ENCODE measurements at places on chromosomes 12 and 14.

DNA sequence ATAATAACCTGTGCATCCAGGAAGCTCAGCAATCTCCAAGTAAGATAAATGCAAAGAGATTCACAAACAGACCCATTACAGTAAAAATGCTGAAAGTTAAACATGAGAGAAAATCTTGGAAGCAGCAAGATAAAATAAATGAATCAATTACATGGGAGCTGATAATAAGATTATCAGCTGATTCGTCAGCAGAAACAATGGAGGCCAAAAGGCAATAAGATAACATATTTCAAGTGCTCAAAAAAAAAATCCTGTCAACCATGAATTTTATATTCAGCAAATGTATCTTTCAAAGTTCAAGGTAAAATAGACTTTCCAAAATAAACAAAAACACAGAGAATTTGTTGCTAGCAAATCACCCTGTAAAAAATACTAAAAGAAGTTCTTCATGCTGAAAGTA lies 36.4 kb upstream of the MBIP start:
- DNase-seq: no peak

DNA sequence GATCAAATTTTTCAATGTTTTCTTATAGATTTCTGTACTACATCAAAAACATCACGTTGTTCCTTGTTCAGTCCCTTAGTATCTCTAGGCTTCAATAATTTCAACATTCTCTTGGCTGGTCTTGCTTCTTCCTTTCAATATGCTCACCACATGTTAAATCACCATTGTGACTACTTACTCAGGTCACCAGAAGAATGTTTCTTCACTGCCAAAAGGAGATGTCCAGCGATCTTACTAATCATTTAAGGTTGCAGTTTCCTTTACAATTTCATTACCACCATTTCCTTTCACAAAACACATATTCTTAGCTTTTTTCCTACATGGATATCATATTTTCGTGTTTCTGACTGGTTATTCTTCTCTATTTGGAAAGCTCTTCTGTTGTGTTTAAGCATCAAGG lies 363.8 kb downstream of the NAV3 start:
- no peak for DNase-seq

DNA sequence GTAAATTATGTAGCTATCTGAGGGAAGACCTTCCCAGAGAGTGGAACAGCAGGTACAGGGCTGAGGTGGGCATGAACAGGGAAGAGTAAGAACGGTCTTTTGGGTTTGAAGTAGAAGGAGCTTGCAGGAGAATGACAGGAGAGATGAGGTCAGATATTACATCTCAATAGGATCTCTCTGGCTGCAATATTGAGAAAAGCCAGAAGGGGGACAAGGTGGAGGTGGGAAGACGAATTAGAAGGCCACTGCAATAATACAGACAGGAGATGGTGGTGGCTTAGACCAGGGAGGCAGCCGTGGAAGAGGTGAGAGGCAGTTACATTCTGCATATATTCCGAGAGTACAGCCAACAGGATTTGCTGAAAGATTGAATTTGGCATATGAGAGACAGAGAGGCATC lies 310.2 kb downstream of the APAF1 start:
- DNase-seq: no peak

DNA sequence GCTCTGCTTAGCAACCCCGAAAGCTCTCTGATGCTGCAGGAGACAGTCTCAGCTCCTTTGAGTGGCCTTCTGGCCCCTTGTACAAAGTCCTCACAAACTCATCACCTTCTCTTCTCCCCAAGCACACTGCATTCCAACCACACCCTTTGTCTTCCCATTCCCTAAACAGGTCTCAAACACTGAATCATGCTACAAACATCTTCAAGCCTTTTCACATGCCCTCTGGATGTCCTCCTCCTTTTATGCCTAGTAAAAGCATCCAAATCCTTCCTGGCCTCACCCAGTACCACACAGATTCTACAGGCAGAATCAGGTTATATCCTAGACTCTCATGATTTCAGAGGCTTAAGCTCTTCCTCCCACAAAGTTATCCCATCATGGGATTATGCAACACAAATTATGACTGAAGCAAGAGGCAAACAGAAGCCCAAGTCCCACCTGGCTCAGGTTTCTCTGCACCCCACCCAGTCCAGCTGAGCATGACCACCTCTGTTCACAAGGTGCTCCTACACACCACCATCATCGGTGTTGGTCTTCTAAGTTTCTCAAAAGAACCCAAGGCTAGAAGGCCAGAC lies 61.4 kb upstream of the PCED1B start:
- no peak for DNase-seq

GRCh38 chr12:23887055-23887835 lies 62.2 kb downstream of the SOX5 start:
- no peak for DNase-seq

GRCh38 chr14:59134307-59134706 lies 54.2 kb upstream of the DAAM1 start:
- DNase-seq: no peak

GRCh38 chr12:107319533-107320032 lies 226.2 kb upstream of the CRY1 start:
- no peak for DNase-seq

- DNase-seq: no peak
These were observed 17.4 kb upstream of the CACNA2D4 start for GRCh38 chr12:1935700-1936378.

DNA sequence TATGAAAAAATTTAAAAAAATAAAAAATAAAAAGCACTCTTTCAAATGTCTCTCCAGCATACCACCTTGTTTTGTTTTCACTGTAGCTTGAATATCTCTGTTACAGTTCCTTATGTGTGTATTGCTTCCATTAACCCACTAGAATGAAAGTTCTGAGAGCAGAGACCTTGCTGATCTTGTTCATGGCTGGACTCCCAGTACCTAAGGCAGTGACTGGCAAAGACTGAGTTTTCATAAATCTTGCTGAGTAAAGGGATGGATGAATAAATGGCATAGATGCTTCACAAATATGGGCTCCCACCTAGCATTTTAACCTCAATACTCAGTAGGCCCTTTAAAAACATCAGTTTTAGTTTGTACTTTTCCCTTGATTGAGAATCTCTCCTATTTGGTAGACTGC lies 915.9 kb downstream of the DIO2 start:
- DNase-seq: no peak

GRCh38 chr12:16613199-16613598 lies 7.2 kb upstream of the LMO3 start:
- no peak for DNase-seq

DNA sequence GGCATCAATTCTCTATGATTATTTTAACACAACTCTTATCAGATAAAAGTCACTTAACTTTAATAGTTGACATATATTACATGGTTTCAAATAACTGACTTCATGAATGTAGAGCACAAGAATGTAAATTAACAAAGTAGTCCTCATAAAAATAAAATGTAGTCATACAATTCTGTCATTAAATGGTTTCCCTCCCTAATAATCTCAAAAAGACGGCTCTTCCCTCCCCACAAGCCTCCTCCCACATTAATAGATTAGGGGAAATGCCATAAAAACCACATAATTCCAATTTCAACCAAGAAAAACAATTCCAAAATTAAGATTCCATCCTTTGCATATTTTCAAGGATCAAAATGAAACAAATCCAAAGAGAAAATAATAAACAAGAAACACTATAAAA lies 36.7 kb downstream of the SPTLC2 start:
- no peak for DNase-seq

DNA sequence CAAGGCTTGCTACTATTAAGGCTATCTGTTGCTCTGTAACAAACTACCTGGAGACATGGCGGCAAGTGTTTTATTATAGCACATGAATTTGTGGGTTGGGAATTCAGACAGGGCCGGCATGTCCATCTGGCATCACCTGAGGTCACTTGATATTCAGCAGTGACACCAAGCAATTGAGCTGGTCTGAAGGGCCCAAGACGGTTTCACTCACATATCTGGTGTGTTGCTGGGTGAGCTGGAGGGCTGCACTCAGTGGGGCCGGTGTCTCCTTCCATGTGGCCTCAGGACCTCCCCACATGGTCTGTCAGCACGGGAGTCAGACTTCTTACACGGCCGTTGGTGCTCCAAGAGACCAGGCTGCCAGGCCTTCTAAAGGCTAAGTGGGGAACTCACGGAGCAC lies 52.4 kb upstream of the SCN8A start:
- DNase-seq: no peak

GRCh38 chr12:113740699-113741098 lies 225.4 kb downstream of the RBM19 start:
- no peak for DNase-seq

- DNase-seq: peak; percentile 37
These were observed 1.1 kb downstream of the ARID2 start for GRCh38 chr12:45730348-45731189.

GRCh38 chr14:30607156-30607780 lies 14.9 kb upstream of the SCFD1 start:
- no peak for DNase-seq

GRCh38 chr12:79114896-79115295 lies 250.3 kb downstream of the SYT1 start:
- no peak for DNase-seq

DNA sequence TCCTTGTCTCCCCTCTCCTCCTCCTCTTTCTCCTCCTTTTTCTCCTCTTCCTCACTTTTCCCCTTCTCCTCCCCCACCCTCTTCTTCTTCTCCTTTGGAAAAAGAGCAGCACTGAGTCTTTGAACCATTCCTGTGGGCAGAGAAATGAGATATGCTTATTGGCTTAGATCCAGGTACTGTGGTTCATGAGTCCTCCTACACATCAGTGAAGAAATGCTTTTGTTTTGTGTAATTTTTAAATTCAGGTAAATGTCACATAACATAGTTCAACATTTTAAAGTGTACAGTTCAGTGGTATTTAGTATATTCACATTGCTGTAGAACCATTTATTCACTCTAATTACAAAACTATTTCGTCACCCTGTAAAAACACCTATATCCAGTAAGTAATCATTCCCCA lies 402.1 kb downstream of the AACS start:
- no peak for DNase-seq

- no peak for DNase-seq
These were observed 20.8 kb downstream of the DYRK2 start for GRCh38 chr12:67669217-67669933.

GRCh38 chr12:132422381-132423043 lies 67.4 kb upstream of the FBRSL1 start:
- DNase-seq: no peak

- DNase-seq: no peak
These were observed 198.7 kb downstream of the DACT1 start for GRCh38 chr14:58836303-58836974.

- DNase-seq: no peak
These were observed 1.0 kb downstream of the ZC3H14 start for GRCh38 chr14:88563845-88564244.

GRCh38 chr12:66735275-66735674 lies 56.4 kb upstream of the GRIP1 start:
- no peak for DNase-seq

- no peak for DNase-seq
These were observed 216.8 kb downstream of the MSRB3 start for GRCh38 chr12:65495233-65495632.

GRCh38 chr14:50319721-50320120 lies 7.6 kb downstream of the DMAC2L start:
- DNase-seq: no peak

DNA sequence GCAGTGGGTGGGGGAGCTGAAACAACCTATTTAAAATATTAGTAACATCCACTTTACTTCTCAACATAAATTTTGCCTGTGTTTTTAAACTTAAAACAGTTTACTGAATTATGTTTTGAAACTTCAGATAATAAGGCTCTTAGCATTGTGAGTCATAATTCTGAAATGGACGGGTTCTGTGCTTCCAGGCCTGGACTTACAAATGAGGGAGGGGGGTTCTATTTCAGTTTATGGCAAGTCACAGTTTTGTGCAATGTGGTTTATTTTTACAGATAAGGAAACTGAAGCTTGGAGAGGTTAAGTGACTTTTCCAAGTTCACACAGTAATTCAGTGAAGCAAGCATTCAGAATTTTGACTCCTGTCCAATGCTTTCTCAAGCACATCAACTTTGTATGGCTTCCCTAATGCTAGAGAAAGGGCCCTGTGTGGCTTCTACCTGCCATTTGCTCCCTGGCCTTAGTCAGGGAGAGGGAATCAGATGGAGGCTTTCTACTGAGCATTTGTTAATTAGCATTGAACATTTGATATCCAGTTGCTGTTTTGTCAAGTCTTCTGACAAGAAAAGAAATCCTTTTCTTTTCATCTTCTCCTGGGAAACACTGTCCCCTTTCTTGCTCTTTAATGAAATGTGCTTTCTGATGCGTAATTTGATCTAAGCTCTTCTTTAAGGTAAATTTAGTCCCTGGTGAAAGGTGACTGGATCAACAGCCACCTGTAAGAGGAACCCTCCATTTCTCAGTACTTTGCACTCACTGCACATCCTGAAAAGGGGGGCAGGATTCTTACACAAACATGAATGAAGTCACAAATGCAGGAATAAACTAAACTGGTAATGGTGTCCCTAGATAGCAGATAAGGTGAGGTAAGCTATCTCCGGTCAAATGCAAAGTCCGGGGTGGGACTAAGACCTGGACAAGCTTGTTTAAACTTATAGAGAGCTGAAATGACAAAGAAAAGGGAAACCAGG lies 2.5 kb upstream of the SALL2 start:
- DNase-seq: no peak

- peak; percentile 69 for DNase-seq
These were observed 89.2 kb downstream of the CFAP54 start for GRCh38 chr12:96578526-96579125.

DNA sequence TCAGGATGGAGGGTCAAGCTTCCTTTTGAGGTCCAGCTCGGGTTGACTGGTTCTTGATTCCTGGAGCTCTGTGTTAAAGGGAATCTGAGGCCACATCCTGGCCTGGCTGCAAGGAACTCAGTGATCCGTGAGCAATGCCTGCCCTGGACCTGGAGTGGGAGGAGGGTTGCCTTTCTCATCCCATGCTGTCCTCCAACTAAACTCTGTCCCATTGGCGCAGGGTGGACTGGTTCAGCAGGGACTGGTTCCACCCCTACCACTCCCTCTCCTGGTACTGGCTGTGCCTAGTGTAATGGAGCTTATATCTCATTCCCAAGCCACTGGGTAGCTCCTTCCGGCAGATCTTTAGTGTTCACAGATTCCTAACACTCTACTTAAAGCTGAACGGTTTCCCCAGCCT lies 3.9 kb upstream of the CMKLR1 start:
- no peak for DNase-seq

GRCh38 chr12:19542606-19543005 lies 103.3 kb downstream of the AEBP2 start:
- no peak for DNase-seq

DNA sequence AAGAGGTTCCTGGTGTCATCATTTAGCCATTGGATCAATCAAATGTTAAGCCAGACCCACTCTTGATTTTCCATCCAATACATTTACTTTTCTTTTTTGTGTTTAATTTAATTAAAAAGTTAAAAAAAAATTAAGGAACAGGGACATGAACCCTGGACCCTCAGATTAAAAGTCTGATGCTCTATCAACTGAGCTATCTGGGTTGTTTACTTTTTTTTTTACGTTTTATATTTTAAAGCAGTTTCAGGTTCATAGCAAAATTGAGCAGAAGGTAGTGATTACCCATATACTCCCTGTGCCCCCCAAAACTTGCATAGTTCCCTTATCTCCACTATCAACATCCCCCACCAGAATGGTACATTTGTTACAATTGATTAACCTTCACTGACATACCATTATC lies 3.0 kb upstream of the ACOT4 start:
- no peak for DNase-seq

- DNase-seq: peak; percentile 65
These were observed 79.6 kb downstream of the EXOC5 start for GRCh38 chr14:57189070-57189469.

GRCh38 chr12:78115889-78116288 lies 285.2 kb downstream of the NAV3 start:
- DNase-seq: no peak

Data from DMS153 (cell line).